BE2C (cell line): ENCODE measurements at places on chromosomes 5 and 9.

DNA sequence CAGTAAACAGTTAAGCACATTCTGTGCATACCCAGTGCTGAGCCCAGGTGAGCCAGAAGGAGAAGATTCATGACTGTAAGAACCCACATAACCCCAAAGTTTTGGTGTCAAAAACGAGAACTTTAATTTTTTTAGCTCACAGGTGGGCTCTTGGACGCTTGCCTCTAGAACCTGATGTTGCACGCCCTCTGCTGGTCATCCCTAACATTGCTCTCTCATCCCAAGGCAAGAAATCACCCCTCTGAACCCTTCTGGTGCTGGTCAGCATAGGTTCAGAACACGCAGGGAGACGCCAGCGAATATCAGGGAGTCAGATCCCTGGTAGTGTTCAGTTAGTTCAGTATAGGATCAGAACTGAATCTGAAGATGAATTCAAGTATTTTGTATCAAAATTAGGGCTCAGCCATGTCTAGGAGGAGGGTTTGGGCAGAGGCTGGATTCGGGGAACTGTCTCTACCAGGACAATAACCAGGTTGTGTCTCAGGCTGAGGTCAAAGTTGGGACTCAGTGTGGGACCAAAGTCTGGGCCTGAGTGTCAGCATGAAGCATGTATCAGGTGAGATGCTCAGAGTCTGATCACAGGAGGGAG, 4.1 kb upstream of the DNAJB5 start:
- DNase-seq = peak; percentile 68

GRCh38 chr5:73729329-73729728, 103.3 kb downstream of the ARHGEF28 start:
- DNase-seq = no peak

DNA sequence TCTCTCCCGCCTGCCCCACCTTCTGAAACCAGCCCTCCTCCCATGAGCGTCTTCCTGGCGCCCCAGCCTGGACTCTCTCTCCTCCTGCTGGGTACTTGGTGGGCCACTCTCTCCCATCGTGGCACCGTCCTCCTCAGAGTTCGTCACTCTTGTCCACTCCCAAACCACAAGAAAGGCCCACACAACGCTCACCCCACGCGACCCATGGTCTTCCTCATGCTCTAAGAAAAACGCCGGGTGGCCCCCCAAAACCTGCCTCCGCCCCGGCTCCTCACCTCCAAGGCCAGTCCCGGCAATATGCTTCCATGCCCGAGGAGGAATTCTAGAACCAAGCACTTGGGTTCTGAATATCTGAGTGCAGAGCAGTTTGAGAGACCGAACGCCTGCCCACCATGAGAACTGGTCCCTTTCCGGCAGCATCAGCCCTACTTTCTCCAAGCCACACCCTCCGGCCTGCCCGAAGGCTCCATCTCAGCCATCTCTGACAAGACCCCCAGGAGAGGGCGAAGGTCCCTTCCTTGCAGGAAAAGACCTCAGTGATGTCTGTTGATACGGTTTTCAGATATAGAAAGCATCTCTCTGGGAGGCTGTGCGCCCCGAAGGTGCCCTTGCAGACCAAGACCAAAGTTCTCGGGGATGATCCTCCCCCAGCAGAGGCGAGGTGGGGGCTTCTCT, 15.0 kb downstream of the SLC6A3 start:
- DNase-seq = no peak

DNA sequence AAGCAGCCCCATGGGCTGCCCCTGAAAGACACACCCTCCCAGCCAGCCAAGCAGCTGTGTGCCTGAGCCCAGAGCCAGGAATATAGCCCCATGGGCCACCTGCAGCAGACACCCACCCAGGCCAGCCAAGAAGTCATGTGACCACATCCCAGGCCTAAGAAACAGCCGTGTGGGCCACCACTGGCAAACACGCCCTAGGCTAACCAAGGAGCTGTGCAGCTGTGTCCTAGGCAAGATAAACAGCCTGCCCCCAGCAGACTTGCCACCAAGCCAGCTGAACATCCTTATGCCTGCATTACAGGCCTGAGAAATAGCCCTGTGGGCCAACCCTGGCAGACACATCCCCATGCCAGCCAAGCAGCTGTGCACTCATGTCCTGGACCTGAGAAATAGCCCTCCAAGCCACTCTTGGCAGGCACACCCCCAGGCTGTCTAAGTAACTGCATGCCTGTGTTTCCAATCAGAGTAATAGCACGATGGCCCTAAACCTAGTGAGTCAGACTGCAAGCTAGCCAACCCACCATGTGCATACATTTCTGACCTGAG, 143.0 kb downstream of the ADAMTS6 start:
- DNase-seq = peak; percentile 40

DNA sequence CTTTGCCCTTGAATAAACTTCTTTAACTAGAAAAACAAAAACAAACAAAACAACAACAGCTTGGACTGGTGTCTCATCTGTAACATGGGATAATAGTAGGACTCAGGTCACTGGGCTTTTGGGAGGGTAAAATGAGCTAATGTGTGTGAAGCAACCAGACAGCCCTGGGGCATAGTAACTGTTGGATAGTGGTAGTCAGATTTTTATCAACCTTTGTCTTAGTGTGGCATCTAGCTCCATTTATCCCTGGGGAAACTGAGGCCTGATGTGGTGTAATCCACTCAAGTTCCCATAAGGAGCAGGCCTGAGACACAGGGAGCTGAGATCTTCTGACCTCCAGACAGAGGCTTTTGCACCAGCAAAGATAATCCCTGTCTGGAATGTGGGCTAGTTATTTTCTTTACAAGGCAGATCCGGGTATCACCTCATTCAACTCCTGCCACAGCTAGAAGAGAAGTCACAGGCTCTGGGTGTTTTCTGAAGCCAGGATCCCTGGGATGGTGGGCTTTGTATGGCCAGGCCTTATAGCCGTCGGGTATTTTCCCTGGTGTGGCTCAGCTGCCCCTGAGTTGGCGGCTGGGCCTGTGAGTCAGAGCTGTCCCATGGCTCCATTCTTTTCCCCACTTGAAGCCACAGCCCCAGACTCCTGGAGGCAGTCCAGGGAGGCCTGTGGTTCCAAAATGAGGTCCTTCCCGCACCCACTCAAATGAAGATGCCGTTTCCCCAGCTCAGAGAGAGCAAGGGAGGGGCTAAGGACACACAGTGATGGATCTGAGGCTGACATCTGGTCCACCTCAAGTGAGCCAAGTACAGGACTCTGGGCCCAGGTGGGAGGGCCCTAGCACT, 26.1 kb upstream of the CSF1R start:
- no peak for DNase-seq

DNA sequence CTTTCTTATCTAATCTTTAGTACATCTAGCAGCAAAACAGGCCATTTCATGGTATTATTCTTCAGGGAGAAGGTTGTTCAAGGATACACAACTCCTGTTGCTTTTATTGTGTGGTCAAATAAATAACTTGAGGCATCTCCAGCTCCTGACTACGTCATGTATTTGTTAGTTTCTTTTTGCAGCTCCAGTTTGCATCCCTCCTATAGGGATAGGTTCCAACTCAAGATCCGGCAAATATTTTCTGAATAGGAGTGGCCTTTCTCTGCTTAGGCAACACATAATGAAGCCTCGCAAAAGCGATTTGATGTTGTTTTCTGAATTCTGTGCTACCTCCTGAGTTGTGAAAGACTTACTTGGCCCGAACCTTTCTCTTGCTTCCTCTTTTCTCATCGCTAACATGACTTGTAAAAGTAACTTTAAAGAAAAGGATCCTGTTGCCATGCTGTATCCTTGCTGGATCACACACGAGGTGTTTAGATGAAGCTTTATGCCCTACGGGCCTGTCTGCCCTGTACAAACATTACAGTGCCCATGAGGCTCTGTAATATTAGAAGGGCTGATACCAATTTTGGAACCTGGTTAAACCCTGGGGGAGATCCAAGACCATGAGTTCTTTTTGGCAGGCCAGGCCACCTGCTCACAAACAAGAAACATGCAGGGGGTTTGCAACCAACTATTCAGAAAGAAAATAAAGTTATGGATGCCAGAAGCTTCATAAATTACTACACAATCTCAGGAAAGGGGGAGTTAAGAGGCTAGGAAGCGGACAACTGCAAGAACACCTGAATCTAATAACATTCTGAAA, 149.8 kb upstream of the FGF10 start:
- DNase-seq = no peak

- DNase-seq = no peak
Measured at GRCh38 chr5:93107805-93108520, 473.1 kb downstream of the NR2F1-AS1 start.

DNA sequence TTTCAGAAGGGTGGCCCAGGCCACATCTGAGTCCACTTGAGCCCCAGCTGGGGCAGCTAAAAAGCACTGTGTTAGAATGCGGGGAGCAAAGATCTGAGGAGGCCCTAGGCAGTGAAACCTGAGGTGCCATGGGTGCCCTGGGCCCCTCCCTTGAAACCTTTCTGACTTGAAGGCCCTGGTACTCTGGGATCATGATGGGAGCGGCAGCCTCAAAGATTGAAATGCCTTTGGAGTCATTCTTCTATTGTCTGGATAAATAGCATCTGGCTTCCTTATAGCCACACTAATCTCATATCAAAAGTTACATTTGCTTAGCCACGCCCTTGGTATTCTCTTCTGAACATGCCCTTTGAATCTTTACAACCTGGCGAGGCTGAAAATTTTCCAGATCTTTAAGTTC, 7.7 kb upstream of the SEMA5A start:
- no peak for DNase-seq

GRCh38 chr9:125634040-125634717, 72.8 kb downstream of the MAPKAP1 start:
- no peak for DNase-seq

GRCh38 chr9:129626625-129627284, 792 bp downstream of the NTMT1 start:
- no peak for DNase-seq

- DNase-seq = no peak
Measured at GRCh38 chr5:10145923-10146401, 103.7 kb downstream of the ATPSCKMT start.
